ENCODE measurements at places on chromosomes 1 and 21.

GRCh38 chr21:32193098-32193465 lies 85.8 kb downstream of the MIS18A start:
- DNase-seq = no peak

DNA sequence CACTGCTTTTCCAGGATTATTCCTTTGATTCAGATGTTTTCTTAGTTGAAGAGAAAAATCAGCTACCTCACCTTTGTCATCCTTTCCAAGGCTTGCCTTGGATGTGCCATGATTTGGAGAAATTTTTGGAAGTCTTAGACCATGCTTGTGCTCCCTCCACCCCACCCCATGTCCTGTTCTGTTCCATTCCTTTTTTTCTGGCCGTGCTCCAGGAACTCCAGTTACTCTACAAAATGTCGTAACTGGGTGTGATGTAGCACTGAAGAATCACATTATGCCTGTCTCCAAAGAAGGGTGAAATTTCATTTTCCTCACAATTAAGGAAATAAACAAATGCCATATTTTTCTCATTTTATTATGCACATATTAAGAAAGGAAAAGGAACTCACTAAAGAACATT lies 217.8 kb upstream of the ZRANB2 start:
- no peak for DNase-seq

DNA sequence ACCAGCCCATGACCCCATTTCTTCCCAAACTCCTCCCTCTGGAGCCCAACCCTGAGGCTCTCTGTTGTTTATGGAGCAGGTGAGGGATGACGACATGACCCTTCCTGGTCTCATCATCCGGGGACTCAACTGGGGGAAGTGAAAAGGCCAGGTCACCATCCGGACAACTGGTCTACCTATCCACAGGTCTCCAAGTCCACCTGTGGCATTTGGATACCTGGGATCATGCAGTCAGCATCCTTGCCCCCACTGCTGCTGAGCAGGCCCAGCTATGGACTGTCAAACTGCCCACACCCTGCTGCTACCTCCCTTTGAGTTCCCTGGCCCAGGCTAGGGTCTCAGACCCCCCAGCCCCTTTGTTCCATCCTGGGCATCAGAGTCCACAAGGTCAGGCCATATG lies 60.0 kb upstream of the LAPTM5 start:
- no peak for DNase-seq

- DNase-seq = no peak
These were observed 12.3 kb upstream of the SSR2 start for GRCh38 chr1:156033011-156033410.

DNA sequence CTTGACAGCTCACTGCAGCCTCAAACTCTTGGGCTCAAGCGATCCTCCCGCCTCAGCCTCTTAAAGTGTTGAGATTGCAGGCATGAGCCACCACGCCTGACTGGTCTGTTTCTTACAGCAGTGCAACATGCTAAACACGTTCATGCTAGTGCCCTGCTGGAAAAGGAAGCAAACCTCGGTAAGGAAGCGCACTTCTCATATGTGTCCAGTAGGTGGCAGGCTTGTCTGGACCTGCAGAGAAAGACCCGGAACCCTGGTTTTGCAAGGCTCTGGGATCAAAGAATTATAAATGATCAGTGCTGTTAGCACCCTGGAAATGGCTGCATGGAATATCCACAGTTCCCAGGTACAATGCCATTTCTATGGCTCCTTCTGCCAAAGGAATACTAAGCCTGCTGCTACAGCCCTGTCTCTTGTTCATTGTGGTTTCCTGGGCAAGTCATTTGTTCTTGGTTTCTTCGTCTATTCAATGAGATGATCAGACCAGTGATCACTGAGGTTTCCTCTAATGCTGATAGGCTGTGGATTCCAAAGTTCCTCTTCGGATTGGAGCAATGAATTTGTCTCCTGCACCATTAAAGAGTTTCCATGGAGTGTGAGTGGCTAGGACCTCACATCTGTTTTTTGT lies 15.9 kb downstream of the RNU5D-1 start:
- peak; percentile 90 for DNase-seq

DNA sequence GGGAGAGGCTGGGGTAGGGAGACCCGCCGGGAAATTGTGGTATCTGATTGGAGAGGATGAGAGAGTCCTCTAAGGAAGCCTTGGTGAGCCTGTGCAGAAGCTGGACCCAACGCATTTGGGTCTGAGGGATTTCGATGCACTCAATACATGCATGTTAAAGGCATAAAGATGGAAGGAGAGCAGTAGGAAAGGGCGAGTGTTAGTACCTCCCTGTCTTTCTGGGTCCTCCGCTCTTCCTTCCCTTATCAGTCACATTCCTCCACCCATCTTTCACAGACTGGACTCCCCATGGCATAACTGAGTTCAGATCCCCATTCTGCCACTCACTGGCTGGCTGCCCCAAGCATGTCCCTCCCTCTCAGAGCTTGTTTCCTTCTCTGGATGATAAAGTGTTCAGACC lies 7.3 kb downstream of the RGS16 start:
- no peak for DNase-seq

DNA sequence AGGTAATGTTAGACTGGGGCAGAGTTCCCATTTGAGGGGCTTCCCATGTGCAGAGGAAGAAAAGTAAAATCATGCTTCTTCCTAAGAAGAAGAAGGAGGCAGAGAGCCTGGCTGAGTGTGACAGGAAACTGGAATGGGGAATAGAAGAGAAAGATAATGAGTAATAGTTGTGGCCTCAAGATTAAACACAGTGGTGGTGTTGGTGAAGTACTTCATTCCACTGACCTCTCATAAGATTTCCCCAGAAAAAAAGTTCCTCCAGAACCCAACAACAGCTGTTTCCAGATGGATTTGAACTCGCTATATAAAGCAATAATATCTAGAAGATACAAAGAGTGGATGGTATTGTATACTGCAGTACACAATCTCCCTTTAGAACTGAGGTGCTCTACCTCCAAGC lies 13.0 kb downstream of the RGS1 start:
- no peak for DNase-seq

DNA sequence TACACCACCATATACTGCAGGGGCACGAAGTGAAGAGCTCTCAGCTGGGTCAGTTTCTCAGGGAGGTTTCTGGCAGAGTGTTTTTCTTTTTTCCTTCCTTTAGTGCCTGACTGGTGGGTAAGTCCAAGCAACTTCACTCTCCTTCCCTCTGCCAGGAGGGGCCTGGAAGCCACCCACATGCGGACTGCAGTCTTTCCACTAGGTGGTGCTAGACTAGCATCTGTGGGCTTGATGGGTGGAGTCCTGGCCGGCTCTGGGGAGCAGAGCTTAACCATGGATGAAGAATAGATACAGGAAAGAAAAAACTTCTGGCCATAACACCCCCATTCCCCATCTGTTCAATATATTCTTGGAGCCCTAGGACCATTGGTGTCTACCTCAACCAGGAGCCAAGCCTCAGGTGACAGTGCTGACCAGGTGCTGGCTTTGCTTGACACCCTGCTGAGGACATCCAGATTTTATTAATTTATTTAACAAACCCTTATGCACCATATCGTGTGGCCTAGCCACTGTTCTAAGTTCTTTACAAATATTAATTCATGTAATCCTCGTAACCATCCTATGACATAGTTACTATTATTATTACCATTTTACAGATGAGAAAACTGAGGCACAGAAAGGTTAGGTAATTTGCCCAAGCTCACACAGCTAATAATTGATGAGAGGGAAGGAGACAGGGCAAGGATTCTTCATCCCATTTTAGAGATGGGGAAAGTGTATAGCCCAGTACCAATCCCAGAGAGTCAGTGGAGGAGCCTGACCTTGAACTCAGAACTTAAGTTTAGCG lies 126.7 kb upstream of the CSF3R start:
- peak; percentile 95 for DNase-seq

- DNase-seq = no peak
These were observed 156.0 kb downstream of the RERE start for GRCh38 chr1:8661185-8662110.

DNA sequence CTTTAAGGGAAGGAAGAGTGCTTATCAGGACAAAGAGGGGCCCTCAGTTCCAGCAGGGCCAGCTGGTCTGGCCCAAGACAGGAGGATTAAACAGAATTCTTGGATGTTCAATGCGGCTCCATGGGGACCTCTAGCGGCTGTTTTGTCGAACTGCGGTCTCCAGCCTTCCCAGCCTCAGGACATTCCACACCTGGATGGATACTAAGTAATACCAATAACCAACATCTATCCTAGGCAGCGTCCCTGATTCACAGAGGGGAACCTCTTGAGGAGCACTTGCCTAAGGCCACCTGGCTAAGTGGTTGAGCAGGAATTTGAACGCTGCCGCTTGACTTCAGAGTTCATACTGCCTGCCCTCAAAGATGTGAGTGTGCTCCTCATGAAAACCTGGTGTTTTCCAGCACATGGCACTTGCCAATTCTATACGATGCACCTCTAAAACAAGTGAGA lies 15.5 kb upstream of the CD247 start:
- DNase-seq = peak; percentile 77
